Tongue (tissue), 3 donors: ENCODE measurements at places on chromosomes 12 and 14. TPM values are rescaled to one million over a fixed set of nuclear protein-coding genes. Genes with fewer than 3 reads are reported as not detected.

The OTX2 gene
- total RNA-seq: 0.10 TPM

The KLRC3 gene
- 0.41 TPM for total RNA-seq

The WNT1 gene
- not detected for total RNA-seq

The VRTN gene
- total RNA-seq: not detected

The MGP gene
- total RNA-seq: 97.7 TPM

The WSB2 gene
- 67.3 TPM for total RNA-seq

The KCNC2 gene
- total RNA-seq: 3.9 TPM

The SERPINA12 gene
- total RNA-seq: not detected

The LTBP2 gene
- total RNA-seq: 29.1 TPM

The IL26 gene
- not detected for total RNA-seq

The EMC9 gene
- total RNA-seq: 18.1 TPM

The E2F7 gene
- 7.1 TPM for total RNA-seq

The PTCSC3 gene
- total RNA-seq: not detected

The KRT80 gene
- total RNA-seq: 10.3 TPM

The TMEM253 gene
- total RNA-seq: not detected

The DCAF4 gene
- total RNA-seq: 22.4 TPM

The ZDHHC17 gene
- 88.0 TPM for total RNA-seq

The GPR132 gene
- total RNA-seq: 1.5 TPM
